Right lung (tissue), 10 donors: ENCODE measurements at places on chromosomes 3 and 15. TPM values are rescaled to one million over a fixed set of nuclear protein-coding genes. Genes with fewer than 3 reads are reported as not detected.

DNA sequence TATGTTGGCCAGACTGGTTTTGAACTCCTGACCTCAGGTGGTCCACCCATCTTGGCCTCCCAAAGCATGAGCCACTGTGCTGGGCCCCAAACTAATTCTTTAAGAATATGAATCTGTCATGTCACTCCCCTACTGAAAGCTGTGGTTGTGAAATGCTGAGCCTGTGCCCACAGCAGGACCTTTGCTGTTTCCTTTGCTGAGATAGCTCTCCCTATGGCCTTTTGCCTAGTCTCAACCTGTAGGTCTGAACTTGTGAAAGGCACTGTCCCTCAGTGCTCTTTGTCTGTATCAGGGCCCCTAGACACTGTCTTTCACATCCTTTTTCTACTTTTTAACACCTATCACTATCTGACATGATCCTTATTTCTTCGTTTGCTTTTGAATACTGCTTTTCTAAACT lies 62.7 kb upstream of the CCR4 start:
- DNase-seq: no peak

Gene TMCO5A
- polyA plus RNA-seq: not detected

DNA sequence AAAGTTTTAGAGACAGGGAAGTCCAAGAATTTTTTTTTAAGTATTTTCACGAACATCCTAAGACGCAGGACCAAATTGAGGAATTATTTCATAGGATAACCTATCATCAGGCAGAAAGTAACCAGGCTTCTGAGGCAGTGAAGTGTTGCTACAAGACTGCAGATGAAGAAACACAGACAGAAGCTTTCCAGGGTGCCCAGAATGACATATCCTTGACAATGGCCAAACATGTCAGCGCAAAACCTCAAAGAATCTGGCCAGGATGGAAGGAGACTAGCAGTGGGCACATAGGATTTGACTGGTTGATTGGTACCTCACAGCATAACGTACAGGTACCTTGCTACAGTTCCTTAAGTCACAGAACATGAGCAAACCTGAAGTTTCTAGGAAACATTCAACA lies 7.5 kb downstream of the ADAMTS9 start:
- no peak for DNase-seq

DNA sequence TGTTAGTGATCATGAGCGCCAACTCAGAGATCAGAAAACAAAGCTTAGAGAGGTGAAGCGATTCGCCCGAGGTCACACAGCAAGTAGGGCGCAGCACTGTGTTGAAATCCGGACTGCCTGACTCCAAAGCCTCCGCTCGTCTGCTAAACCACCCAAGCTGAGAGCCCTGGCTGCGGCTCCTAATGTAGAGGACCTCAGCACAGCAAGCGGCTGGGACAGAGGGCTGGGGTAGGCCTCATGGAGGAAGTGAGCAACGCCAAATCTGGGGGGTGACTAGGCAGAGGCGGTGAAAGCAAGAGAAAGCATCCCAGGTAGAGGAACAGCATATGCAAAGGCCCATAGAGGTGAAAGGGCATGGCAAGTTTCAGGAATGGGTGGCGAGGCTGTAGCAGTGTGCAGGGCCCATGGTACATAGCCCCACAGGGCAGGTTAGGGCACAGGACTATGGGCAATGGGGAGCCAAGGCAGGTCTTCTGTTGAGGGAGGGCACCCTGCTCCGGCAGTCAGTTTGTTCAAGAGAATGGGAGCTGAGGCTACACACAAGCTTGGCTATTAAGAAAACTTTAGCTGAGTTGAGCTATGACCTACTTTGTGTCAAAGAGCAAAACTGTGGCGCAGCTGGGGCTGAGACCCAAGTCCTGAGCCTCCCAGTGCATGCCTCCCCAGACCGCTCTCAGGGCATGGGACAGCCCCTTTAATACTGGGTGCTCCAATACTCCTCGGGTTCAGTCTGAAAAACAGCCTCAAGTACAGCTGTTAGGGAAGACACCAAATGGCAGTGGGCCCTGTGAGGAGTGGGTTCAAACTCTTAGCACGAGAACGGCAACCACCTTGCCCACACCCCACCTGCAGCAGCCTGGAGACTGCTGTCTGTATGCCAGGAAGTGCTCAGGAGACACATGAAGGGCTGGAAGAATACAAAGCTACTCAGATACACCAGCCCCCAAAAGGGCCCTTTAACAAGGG lies 988 bp upstream of the CFAP92 start:
- no peak for DNase-seq

DNA sequence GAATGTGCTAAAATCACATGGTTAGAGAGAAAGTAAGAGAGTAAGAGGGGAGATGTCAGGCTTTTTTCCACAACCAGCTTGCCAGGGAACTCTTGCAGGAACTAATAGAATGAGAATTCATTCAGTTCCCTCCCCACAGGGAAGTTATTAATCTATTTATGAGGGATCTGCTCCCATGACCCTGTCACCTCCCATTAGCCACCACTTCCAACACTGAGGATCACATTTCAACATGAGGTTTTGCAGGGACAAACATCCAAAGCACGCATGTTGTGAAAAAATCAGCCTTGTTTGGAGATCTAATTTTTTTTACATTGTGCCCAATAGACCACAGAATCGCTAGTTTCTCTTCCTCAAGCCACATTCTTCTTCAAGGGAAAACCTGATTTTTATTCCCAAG lies 904.0 kb downstream of the TBL1XR1 start:
- no peak for DNase-seq

GRCh38 chr3:161199926-161200325 lies 21.2 kb upstream of the NMD3 start:
- no peak for DNase-seq

- no peak for DNase-seq
These were observed 1.2 kb downstream of the KIF23 start for GRCh38 chr15:69415381-69415780.

Gene SLC15A2
- polyA plus RNA-seq: 28.0 TPM
